Activated CD8-positive, alpha-beta memory T cell treated with anti-CD3 and anti-CD28 coated beads for 24 hours (primary cell): ENCODE measurements at places on chromosomes 6 and 20.
A peak's percentile ranks its signal among the peaks of the same experiment; 100 is the strongest.

DNA sequence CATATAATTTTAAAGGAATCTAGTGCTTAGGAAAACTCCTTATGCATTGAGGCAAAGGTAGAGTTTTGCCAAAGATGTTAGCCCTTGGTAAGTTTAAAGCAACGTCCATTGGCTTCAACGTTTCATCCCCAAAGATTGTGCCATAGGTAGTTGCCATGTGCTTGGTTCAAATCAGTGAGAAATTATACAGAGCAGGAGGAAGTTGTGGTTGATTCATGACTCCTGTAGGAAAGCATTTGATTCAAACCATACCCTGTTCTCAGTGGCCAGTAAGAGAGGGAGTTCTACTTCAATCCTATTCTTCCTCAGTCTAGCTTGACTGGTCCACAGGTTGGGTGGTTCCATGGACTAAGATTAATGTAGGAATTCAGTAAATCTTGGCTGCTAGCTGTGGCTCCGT, 535.6 kb downstream of the QKI start:
- no peak for DNase-seq

- DNase-seq = peak; percentile 64
Observed at GRCh38 chr6:32974541-32975308, 6.3 kb downstream of the BRD2 start.

GRCh38 chr6:165034271-165034741, 275.1 kb downstream of the C6orf118 start:
- no peak for DNase-seq

GRCh38 chr6:143936778-143937667, 71.0 kb downstream of the PLAGL1 start:
- no peak for DNase-seq

DNA sequence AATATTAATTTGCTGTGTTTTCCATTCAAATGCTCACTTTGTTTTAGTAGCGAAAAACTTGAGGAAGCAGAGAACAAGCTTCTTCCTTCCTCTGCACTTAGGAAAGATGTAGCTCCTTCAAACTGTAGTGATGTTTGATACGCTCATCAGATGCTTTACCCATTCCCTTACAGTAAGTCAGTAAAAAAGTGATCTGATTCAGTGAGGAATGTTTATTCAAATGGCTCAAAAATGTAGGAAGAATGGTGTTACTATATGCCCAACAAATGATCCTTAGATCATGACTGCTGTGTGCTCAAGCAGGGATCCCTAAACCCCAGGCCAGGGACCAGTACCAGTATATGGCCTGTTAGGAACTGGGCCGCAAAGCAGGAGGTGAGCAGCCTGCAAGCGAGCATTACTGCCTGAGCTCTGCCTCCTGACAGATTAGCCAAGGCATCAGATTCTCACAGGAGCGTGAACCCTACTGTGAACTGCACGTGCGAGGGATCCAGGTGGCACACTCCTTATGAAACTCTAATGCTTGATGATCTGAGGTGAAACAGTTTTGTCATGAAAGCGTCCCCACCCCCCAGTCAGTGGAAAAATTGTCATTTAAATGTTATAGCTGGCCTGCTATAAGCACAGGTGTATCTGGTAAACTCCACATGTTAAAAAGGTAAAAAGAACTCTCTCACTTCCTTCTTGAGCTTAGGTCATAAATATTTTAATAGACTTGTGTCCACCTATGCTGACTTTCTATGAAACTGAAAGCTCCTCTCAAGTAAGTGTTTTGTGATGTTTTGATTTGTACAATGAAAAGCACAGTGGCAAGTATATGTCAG, 187.2 kb downstream of the FOXC1 start:
- DNase-seq = no peak
